ENCODE measurements at places on chromosomes 12 and 14. TPM values are rescaled to one million over a fixed set of nuclear protein-coding genes. Genes with fewer than 3 reads are reported as not detected.

Gene CCDC92
- total RNA-seq = 16.6 TPM

Gene CACNA1C
- total RNA-seq = 70.7 TPM

Gene PLEKHH1
- 0.32 TPM for total RNA-seq

Gene RNASE4
- 28.3 TPM for total RNA-seq

Gene SPIC
- not detected for total RNA-seq

Gene RNF212B
- total RNA-seq = not detected

Gene JKAMP
- 77.4 TPM for total RNA-seq

Gene MANSC1
- 4.6 TPM for total RNA-seq

Gene STK38L
- total RNA-seq = 13.8 TPM

Gene KRT73
- total RNA-seq = not detected

Gene SLC38A1
- 13.3 TPM for total RNA-seq

Gene LIN52
- 9.4 TPM for total RNA-seq

Gene CHST11
- total RNA-seq = 7.4 TPM

Gene RPGRIP1
- total RNA-seq = not detected

Gene PTCSC3
- total RNA-seq = not detected

Gene BATF
- not detected for total RNA-seq

Data from hair follicle dermal papilla cell (primary cell).